ENCODE measurements at places on chromosomes 16 and 17. TPM values are rescaled to one million over a fixed set of nuclear protein-coding genes. Genes with fewer than 3 reads are reported as not detected.

The SNN gene
- 154 TPM for total RNA-seq

The CYB5D1 gene
- 15.1 TPM for total RNA-seq

The CYTH1 gene
- 53.4 TPM for total RNA-seq

The COASY gene
- 4.1 TPM for total RNA-seq

The SLC38A8 gene
- total RNA-seq: not detected

The SBK1 gene
- total RNA-seq: 13.9 TPM

The SCN4A gene
- total RNA-seq: not detected

The PTGES3L gene
- 2.9 TPM for total RNA-seq

The UTS2R gene
- not detected for total RNA-seq

The OVCA2 gene
- 14.7 TPM for total RNA-seq

All from frontal cortex (tissue), 4 donors.